ENCODE measurements at places on chromosomes 4 and X.

GRCh38 chr4:1503583-1504471 lies 97.6 kb upstream of the NKX1-1 start:
- no peak for DNase-seq

DNA sequence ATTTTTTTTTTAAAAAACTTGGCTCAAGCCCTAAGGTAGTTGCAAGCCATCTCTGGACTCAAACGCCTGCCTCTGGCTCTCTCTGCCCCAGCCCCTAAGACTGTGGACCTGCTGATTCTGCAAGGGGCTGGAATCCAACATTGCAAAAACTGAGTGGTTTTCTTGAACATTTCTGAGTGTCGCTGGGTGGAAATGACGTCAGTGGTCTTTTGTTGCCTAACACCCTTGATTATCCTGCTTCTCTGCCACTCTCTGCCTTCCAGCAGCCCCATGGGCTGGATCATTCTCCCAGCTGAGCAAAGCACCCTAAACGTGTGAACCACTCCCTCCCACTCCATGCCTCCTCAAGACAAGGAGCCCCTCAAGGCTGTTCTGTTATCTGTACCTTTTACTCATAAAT lies 16.6 kb downstream of the BST1 start:
- DNase-seq = no peak

DNA sequence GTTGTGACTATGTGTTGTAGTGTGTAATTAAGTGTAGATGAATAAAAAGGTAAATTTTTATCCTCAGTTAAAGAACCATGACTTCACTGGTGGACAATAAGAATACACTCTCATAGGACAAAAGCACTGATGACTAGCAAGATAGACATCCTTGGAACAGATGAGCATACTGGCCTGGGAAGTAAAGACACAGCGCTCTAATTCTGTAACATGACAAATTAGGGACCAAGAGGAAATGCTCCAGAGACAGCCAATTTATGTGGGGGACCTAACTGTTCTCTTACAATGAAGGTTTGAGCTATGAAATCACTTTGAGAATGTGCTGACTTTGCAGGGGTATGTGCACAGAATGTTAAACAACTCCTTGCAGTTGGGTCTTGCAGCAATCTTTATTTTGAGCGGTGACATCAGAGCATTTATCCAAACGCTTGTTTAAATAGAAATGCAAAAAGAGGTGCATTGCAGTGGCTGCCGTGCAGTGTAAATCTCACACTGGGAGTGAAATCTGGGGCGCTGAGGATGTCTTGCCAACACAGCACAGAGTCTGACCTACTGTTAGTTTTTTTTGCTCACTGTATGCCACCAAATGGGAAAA lies 109.3 kb downstream of the MAGEC2 start:
- DNase-seq = no peak

DNA sequence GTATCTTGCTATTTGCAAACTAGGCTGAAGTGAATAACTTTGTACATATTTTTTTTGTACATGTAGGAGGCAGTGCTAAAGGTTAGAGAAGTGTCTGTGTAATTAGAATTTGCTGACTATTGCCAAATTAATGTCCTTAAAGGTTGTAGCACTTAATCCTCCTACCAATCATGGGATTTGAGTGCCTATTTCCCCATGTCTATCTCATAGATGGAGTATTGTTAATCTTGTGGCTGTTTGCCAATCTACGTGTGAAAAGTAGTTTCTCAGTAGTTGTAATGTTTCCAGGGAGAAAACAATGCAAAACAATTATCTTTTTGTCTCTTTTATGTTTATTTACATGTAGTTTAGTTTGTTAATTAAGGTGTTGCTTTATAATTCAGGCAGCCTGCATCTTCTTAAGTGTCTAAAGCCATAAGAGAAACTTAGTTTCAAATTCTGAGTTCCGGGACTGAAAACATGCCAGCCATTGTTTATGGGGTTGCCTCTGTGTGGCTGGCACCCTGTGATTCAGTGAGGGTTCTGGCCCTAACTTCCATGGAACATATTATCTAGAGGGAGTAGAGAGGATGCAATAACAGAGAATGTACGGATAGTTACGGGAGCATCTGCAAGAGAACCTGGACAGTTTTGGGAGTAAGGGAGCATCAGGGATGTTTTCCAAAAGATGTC lies 142.4 kb downstream of the KLHL8 start:
- no peak for DNase-seq

- no peak for DNase-seq
Measured at GRCh38 chrX:151752847-151753246, 18.3 kb downstream of the CNGA2 start.

GRCh38 chr4:26067035-26067434 lies 153.0 kb downstream of the SMIM20 start:
- DNase-seq = no peak

- DNase-seq = no peak
Measured at GRCh38 chr4:77184974-77185373, 28.0 kb downstream of the CCNG2 start.
